Nucleus accumbens (tissue), 56 donors: ENCODE measurements at places on chromosomes 5 and 9.

DNA sequence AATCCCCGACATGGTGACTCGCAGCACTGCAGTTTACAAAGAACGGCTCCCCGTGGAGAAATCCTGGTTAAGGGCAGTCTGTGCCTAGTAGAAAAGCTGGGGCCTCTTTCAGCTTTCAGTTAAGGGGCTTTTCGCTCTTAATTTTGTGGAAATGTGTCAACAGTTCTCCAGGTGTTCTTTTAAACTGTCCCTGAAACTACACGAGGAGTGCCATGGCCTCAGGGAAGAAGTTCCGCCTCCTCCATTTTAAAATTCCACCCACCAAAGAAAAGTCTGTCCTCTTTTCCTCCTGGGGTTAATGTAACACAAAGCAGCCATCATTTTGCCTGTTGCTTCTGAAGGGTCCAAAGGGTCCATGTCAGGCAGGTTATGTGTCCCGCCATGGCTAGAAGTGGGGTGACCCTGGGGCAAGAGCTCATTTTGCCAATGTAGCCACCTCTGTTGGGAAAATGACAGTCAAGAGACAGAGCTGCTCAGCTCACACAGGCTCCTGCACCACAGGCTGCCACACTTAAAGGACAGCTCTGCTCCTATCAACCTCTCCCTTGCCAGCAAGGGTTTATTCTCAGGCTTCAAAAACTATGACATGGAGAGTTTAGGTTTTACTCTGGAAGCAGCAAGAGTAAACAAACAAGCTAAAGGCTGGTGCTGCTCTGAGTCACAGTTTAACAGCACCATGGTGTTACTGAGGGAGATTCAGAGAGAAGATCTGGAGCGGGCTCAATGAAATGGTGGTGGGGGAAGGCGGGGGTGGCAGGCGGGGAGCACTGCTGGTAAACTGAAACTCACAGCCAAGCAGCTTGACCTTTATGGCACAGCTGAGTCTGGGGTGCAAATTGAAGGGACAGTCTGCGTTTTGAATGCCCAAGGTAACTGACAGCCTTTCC lies 3.2 kb downstream of the WHRN start:
- peak; percentile 51 for DNase-seq

DNA sequence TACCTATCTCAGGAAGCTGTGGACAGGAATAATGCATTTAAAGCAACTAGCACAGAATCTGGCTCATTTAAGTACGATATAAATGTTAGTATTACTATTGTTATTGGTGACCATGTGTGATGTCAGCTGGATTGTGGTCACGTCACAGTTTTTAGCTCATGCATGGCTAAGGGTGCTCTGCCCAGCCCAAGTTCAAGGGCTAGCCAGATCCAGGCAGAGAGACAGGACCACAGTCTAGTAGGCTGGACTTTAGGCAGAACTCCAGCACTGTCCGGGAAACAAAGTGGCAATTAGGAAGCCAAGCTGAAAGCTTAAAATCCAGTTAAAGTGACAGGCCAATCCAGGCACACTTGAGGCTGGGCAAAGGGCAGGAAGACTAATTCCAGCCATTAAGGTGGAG lies 273.6 kb downstream of the ADAMTSL1 start:
- DNase-seq, result no peak

DNA sequence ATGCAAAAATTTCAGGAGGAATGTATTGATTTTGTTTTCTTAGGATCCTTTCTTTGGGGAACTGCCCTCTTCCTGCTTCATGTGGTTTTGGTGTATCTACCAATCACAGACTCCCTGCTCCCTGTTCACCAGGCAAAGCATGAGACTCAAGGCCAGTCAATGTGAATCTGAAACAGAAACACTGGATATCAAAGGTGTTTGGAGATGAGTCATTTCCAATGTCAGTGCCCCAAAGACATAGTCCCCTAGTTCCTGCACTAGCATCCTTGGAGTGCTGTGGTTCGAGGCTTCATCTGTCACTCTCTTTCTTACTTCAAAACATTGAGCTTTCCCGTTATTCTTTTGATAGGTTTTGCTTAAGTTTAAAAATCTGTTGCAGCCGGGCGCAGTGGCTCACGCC lies 8.1 kb downstream of the PPP3R2 start:
- no peak for DNase-seq

DNA sequence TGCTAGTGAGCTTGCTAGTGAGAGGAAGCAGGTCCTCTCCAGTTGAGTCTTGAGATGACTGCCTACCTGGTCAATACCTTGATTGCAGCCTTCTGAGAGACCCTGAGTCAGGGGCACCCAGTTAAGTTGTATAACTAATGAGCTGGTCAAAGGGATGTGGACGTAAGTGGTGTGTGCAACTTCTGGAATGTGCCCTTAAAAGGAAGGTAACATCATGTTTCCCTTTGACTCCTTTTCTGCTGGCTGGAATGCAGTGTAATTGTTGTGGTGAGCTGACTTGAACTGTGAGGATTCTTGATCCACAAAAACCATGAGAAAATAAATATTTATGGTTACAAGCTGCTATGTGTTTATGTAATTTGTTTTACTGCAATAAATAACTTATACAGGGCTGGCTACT lies 2.4 kb upstream of the SNX2 start:
- no peak for DNase-seq

- DNase-seq, result no peak
These were observed 31.4 kb downstream of the CHSY3 start for GRCh38 chr5:129935626-129936025.
